NCI-H1105 (cell line): ENCODE measurements at places on chromosomes 7 and 10.

DNA sequence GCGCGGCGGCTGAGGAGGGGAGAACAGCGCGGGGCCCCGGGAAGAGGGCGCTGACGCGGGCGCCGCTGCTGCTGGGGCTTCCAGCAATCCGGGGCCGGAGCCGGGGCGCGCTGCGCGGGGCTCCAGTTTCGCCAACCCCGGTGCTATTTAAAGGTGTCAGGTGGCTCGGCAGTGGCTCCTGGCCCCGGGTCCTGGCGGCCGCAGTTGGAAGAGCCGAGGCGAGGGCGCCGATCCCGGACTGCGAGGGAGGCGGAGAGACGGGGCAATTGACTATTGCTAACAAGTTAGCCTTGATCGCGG is 347 bp downstream of the LBX1 start:
- DNase-seq, result no peak

GRCh38 chr10:90111671-90112070 is 410.3 kb downstream of the KIF20B start:
- DNase-seq, result no peak

- DNase-seq, result peak; percentile 52
Measured at GRCh38 chr7:22325671-22326070, 31.3 kb downstream of the RAPGEF5 start.

DNA sequence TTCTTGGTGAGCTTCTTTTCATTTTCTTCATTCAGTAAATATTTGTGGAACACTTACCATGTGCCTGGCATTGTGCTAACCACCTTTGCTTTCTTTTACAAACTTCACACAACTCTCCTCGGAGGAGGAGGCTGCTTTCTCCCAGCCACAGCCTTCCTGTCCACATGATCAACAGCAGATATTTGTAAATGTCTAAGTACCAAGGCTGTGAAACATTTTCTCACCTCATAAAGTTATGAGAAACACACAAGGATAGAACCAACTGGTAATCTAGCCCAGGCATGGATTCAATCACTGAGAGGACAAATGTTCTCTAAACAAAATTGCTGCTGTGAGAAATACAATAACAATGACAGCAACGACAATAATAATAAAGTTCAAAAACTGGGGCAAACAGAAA is 3.9 kb downstream of the CTTNBP2 start:
- no peak for DNase-seq

DNA sequence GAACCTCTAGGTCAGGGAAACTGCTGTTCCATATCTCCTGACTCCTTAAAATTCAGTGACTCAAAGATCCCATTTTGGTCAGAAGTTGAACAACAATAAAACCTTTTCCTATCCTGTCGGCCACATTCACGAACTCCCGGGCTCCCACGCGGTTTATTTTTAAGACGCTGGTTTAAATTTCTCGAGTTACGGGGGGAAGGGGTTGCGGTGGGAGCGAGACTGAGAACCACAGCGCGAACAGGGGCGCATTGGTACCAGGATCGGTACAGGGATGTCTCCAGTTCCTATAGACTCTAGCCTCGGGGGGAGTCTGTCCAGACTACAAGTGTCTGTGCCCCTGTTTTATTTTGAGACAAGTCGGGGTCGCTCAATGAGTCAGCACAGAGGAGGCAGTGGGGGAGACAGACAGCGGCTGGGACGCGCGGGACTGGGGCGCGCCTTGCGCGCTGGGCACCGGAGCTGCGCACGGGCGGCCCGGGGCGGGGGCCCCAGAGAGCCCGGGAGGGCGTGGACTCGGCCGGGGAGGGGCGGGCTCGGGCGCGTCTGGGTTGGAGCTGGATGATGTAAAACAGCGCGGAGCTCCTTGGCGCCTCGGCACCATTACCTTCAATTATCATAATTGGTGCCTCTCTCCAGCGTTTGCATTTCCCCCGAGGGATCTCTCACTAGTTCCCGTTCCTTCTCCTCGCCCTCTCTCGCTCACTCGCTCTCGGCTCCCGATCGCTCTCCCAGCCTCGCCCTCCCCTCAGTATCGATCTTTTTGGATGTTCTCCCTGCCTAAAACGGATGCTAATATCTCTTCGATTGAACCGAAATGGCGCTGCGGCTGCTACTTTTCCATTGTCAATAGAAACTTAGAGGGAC is 8.7 kb upstream of the BAMBI start:
- DNase-seq, result no peak

DNA sequence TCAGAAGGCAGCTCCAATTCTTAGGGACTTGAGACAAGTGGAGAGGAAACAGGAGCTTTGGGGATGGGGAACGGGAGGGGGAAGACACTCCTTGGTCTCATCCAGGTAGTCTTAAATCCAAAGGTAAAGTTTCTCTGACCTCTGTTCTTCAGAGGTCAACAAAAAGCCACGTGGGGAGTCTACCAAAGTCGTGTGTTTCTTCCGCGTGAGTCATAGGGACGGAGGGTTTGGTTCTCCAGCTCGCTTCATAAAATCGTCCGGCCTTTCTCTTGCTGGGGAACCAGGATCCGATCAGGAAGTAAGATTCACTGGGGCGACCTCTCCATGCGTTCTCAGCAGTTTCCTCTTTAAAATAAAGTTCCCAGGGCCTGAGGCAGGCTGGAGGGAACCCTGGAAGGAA is 275.7 kb downstream of the TCERG1L start:
- no peak for DNase-seq

DNA sequence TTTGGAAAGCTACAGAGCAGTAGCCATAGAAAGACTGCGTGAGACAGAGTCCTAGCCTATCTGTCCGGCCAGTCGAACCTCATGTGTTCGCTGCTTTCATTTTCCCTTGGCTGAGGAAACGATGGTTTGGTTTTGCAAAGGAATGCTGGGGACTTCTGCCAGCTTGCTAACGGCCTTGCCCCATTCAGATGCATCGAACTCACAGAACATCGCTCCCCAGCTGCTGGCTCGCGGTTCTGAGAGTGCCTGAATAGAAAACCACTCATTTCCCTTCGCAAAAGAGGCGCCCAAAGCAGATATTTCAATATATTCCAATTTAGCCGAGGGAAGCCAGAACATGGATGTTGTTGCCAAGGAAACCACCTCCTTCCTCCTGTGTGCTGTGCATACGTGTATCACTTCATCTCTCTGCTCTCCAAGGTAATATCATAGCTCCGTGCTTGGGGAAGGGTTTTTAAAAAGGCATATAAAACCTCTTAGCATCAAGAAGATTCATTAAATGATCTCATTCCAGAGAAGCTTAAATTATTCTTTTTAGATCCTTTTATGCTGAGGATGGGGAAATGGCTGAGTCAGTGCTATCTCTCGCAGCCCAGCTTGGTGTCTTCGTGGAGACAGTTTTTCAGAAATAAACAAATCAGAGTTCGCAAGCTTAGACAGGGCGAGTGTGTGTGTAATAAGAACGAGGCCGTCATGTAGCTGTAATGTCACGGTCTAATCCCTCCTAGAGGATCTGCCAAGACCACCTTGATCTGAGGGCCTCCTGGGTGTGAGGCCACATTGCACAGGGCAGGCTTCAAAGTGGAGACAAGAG is 215.2 kb downstream of the RPS24 start:
- DNase-seq, result no peak

- no peak for DNase-seq
Measured at GRCh38 chr10:125672884-125673283, 10.1 kb downstream of the TEX36 start.

- no peak for DNase-seq
Measured at GRCh38 chr7:80542398-80542797, 30.5 kb upstream of the GNAT3 start.

GRCh38 chr10:8346861-8347260 is 292.4 kb downstream of the GATA3 start:
- DNase-seq, result no peak

- no peak for DNase-seq
Measured at GRCh38 chr10:114990586-114990985, 52.6 kb downstream of the TRUB1 start.

DNA sequence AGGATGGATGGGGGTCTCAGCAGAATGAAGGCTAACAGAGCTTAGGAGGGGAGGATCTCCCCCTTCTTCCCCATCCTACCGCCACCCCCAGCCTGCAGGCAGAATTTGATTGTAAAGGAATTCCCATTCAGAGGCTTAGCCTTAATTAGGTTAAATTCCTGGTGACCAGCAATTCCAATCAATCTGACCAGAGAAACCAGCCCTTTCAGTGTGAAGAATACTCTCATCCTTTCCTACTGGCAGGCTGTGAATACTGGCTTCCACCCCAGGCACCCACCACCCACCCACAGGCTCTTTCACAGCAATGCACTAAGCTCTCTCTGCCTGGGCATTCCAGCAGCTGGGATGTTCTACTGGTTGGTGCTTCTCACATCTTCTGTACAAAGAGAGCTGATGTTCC is 137.9 kb upstream of the LYZL1 start:
- DNase-seq, result no peak

DNA sequence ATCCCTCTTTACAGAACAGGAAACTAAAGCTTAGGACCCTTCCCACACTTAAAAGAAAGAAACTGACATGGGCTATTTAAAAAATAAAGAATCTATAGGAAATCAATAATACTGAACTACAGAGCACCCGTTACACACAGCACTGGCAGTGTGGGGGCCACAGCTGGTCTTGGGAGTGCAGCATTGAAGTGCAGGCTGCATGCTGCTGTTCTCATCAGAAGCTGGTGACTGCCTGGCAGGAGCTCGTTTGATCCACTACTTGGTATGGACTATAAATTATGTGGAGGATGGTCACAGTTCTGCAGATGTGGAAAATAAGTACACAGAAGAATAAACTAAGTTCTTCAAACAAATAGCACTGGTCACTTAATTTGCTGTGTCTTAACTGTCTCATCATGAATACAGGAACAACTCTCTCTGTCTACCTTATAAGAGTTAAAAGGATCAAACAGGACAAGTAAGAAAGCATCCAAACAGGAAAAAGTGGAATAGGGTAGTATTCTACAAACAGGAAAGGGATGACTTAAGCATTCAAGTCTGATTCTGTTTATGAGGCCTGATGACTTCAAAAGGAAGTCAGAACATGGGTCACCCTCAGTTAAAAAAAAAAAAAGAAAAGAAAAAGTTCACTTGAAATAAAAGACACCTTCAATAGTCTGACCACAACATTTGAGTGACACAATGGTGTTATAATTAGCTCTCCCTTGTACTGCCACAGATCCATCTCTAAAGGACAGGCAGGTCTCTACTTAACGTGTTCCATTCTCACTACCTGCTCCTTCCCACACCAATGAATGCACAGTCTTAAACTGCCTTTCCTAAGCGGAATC is 21.0 kb downstream of the DOCK4 start:
- no peak for DNase-seq

GRCh38 chr7:140684066-140684950 is 11.6 kb downstream of the ADCK2 start:
- DNase-seq, result no peak

DNA sequence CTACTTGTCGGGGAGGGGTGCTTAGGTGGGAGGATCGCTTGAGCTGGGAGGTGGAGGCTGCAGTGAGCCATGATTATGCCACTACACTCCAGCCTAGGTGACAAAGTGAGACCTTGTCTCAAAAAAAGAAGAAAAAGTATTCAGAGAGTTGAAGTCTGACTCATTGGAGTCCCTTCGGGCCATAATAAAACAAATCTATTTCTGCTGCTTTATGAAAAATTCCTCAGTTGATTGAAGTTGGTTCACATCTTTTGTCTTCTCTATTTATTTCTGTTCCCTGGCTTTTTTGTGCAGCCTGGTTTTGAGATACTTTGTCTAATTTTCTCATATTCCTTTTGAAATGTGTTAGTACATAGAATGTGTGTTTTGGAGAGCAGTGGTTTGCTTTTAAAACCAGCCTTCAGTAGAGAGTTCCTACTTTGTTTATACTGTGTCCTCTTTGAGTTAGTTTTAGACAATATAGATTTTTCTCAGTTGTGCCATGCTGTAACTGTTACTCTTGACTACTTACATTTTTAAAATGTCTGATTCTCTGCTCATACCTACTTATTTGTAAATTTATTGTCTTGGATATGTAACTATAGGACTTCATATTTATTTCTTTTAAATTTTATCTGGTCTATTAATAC is 36.7 kb downstream of the LUC7L2 start:
- DNase-seq, result no peak

DNA sequence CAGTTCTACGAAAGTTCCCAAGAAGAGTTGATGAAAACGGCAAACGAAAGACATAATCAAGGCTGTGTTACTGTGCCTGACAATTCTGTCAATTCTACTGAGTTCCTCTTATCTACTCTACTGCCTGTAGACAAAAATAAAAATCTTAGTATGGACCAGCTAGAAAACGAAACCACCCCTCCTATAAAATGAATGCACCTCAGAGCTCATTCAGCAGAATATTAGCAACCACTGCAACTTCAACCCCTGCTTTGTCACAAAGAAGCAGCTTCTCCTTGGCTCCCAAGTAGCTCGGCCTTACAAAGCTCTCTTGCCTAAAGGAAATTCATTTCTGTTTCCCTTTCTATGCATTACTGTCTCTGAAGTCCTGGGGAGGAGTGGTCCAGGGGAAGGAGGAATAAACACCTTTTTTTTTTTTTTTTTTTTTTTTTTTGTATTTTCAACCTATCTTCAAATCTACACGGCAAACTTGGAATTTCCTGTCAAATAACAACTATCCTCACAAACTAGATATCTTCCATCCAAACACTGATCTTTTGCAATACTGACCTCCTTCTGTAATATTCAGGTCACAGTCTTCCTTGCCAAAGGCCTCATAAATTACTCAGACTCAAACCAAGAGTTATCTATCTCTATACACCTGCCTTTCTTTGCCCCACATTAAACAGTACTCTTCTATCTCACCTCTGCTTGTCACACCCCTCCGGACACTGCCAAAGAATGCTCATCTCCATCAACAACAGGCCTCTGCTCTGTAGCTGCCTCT is 74.3 kb downstream of the GLI3 start:
- no peak for DNase-seq

DNA sequence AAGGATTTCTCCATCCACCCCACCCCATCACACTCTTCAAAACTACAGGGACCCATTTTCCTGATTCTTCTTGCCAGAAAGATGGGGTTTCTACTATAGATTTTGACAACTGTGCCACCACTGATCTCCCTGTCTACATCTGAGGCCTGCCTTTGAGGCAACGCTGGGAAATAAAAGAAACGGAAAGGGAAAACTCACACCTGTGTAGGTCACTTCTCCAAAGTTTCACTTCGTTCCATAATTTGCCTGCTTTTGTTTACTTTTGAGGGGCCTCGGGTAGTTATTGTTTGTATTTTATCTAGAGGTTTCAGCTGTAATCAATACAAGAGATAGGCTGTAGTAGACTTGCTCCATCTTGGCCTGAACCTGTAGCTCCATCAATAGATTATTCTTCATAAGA is 56.1 kb downstream of the RAPGEF5 start:
- DNase-seq, result no peak

GRCh38 chr10:10786109-10787090 is 231.3 kb upstream of the CELF2 start:
- no peak for DNase-seq

GRCh38 chr10:125024497-125025234 is 82.7 kb downstream of the ZRANB1 start:
- peak; percentile 54 for DNase-seq

DNA sequence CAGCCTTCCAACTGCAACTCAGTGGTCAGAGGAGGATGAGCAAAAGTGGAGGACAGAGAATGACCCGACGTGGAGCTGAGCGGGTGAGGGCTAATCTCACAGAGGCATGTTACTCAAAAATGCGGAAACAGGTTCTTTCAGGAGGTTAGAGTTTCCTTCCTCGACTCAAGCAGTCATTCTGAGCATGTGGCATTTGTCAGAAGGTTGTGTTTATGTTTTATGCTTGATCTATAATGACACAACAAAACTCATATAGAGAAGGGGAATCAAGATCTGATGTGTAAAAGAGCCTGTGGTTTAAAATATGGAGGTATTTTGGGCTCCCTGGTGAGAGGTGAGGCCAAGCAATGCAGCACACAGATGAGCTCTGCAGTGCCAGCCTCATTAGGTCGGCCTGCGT is 311.4 kb downstream of the ADARB2 start:
- no peak for DNase-seq

- no peak for DNase-seq
Measured at GRCh38 chr7:42502022-42502421, 265.0 kb upstream of the GLI3 start.
